ENCODE measurements at places on chromosomes 13 and 19.
A peak's percentile ranks its signal among the peaks of the same experiment; 100 is the strongest.

GRCh38 chr13:51453207-51453958 lies 547 bp upstream of the INTS6 start:
- peak; percentile 64 for DNase-seq

GRCh38 chr13:62433660-62434059 lies 1018.0 kb upstream of the PCDH20 start:
- no peak for DNase-seq

GRCh38 chr19:41951686-41952172 lies 7.4 kb downstream of the RABAC1 start:
- DNase-seq, result peak; percentile 71

- no peak for DNase-seq
Measured at GRCh38 chr19:47521473-47522180, 6.8 kb upstream of the NAPA start.

- no peak for DNase-seq
Measured at GRCh38 chr13:104385404-104385803, 1319.2 kb upstream of the SLC10A2 start.

GRCh38 chr13:87754097-87754496 lies 82.9 kb downstream of the SLITRK5 start:
- DNase-seq, result no peak

GRCh38 chr13:74450525-74450845 lies 316.3 kb upstream of the KLF12 start:
- DNase-seq, result no peak

- DNase-seq, result no peak
Measured at GRCh38 chr13:36261011-36261410, 36.6 kb downstream of the CCDC169 start.

DNA sequence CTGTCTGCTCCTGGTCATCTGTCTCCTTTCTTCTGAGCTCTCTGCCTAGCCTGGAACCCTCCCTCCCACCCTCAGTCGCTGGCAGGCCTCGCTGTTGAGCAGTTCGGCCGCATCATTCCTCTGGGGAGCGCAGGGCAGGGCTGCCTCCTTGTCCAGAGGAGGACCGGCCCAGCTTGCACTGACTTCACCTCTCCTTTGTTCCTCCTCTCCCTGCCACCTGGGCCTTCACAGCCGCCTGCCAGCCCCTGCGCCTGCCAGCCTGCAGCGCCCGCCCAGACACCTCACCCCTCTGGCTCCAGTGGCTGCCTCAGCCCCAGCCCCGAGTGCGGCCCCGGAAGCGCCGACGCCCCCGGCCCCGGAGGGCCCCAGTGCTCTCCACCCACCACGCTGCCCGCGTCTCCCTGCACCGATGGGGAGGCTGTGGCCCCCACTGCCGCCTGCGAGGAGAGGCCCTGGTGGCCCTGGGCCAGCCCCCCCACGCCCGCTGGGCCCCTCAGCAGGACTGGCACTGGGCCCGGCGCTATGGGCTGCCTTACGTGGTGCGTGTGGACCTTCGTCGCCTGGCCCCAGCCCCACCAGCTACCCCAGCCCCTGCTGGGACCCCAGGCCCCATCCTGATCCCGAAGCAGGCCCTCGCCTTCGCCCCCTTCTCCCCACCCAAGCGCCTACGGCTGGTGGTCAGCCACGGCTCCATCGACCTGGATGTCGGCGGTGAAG lies 7.2 kb downstream of the KMT5C start:
- no peak for DNase-seq

- DNase-seq, result no peak
Measured at GRCh38 chr13:34567597-34567996, 374.5 kb upstream of the NBEA start.

GRCh38 chr13:25766576-25766975 lies 285.2 kb downstream of the SHISA2 start:
- no peak for DNase-seq

- DNase-seq, result no peak
Measured at GRCh38 chr19:31039151-31039550, 310.1 kb downstream of the TSHZ3 start.

- DNase-seq, result no peak
Measured at GRCh38 chr19:4738734-4739133, 15.1 kb upstream of the DPP9 start.

DNA sequence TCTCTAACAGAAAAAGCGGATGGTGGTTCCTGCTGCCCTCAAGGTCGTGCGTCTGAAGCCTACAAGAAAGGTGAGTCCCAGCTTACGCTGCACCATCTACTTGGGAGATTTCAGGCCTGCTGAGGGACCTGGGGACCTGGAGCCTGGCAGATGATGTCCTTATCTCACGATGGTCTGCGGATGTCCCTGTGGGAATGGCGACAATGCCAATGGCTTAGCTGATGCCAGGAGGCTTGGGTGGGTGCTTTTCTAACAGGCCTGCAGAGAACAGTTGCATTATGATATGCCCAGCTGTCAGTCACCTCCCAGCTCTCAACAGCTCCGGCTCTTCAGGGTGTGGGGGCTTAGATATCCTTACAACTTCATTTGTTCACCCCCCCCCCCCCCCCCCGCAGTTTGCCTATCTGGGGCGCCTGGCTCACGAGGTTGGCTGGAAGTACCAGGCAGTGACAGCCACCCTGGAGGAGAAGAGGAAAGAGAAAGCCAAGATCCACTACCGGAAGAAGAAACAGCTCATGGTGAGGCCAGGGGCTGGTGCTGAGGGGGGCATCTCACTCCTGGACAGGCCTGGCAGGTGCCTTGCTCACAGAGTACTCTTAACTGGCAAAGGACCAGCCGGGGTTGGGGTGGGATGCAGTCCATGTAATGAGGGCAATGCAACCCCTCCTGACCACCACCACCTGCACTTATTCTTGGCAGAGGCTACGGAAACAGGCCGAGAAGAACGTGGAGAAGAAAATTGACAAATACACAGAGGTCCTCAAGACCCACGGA lies 3.8 kb downstream of the RPL13A start:
- DNase-seq, result no peak

DNA sequence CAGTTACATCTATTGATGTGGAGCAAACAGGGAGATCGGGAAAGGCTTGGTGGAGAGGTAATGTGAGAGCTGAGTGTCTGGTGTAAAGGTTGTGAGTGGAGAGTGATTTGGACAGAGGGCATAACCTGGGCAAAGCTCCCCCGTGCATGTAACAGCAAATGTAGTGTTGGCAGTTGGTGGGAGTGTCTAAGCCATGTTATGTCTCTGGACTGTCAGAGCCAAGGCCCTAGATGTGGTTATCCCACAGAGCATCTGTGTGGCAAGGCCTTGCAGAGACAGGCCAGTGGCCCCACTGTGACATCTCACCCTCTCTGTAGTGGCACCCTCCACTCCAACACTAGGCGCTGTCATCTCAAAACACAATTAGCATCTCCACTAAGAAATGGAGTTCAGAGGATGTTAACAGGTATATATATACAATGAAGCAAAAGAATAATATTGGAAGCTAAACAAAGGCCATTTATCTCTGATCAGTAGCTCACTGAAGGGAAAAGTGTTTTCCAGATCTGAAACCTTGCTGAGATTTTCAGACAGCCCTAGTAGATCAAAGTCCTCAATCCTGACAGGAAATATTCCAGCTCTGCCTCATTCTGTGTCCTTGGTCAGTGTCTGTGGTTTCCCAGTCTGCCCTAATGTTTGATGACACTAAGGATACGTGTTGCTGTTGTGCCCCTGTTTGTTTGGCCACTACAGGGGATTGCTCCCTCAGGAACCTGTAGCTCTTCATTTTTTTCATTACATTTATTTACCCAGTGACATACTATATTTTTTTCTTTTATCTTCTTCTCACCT lies 20.2 kb downstream of the POLR1D start:
- DNase-seq, result no peak

GRCh38 chr13:76756451-76756850 lies 129.8 kb downstream of the KCTD12 start:
- DNase-seq, result no peak

- no peak for DNase-seq
Measured at GRCh38 chr19:58385891-58386575, 1.0 kb upstream of the RPS5 start.

DNA sequence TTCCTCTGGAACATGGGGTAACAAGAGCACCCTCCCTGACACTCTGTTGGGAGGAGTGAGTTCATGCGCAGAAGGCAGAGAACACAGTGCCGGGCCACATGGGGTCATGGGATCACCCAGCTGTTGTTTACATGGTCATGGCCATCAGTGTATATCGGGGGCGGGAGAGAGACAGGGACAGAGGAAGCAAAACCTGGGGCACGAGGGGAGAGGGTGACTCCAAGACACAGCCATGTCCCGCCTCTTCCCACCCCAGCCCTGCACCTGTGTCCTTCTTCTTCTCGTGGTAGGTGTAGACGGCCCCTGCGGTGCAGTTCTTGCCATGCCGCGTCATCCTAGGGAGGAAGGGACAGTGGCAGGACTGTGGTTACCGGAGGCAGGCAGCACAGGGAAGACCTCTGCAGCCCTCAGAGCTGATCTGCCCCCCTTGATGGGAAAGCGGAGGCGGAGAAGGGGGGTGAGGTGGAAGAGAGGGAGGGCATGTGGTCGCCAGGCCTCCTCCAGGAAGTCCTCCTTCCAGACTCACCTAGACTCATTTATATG lies 19.9 kb downstream of the NOSIP start:
- DNase-seq, result no peak

DNA sequence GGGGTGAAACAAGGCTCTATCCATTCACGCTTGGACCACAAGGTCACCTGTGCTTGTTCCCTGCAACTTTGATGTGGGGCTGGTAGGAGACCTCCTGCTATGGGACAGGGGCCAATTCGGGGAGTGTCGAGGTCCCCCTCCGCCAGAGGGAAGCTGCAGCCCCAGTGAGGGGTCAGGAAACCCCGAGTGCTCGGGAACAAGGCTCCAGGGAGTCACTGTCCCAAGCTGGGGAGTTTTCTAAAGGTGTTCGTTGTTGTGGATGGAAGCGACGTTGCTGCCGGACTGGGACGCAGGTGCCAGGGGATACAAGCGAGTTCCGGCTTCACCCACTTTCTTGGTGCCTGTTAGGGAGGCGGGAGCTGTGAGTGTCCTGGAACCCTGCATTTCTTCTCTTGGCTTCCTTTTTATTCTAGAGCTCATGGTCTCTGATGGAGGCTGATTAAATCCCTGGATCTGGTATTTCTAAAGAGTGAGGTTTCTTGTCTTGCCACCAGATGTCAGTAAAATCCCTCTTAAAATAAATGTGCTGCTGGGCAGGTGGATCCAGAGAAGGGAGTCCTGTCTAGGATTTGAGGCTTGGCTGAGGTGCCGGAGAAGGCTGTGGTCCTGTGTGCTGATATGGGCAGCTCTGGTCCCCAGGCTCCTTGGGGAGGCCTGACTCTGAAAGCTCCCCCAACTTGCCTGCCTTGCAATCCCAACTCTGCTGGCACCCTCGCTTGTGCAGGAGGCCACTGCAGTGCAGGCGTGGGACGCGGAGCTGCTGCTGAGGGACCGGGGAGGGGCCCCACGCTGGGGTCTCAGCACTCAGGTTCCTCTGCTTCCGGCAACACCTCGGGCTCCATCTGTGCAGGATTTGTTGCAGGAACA lies 153.9 kb downstream of the TEX29 start:
- DNase-seq, result no peak

- DNase-seq, result no peak
Measured at GRCh38 chr13:85503797-85504196, 295.4 kb downstream of the SLITRK6 start.

GRCh38 chr13:110236431-110236830 lies 70.5 kb downstream of the COL4A1 start:
- no peak for DNase-seq

DNA sequence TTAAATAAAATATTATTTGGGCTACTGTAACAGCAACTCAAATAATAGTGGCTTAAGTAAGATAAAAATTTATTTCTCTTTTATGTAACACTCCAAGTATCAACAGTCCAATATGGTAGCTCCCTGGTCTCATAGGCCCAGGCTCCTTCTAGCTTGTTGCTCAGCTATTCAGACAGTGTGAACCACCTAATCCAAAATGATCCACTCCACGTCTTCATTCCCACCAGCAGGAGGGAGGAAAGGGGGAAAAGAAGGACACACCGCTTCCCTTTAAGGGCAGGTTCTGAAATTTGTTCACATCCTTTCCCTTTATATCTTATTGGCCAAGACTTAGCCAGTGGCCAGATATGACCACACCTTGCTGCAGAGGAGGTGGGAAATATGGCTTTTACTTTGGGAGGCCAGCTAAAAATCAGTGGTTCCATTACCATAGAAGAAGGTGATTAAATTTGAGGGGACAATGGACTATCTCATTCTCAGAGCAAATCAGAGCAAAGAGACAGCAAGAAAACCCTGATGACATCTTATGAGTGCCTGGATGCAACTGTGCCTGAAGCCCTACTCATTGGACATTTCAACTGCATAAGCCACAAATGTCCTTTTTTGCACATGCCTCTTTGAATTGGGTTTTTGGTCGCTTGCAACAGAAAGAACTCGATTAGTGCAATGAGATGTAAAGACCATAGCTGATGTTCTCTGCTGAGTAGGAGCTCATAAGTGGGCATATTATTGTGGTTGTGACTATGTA lies 7.0 kb upstream of the EPOR start:
- DNase-seq, result no peak

DNA sequence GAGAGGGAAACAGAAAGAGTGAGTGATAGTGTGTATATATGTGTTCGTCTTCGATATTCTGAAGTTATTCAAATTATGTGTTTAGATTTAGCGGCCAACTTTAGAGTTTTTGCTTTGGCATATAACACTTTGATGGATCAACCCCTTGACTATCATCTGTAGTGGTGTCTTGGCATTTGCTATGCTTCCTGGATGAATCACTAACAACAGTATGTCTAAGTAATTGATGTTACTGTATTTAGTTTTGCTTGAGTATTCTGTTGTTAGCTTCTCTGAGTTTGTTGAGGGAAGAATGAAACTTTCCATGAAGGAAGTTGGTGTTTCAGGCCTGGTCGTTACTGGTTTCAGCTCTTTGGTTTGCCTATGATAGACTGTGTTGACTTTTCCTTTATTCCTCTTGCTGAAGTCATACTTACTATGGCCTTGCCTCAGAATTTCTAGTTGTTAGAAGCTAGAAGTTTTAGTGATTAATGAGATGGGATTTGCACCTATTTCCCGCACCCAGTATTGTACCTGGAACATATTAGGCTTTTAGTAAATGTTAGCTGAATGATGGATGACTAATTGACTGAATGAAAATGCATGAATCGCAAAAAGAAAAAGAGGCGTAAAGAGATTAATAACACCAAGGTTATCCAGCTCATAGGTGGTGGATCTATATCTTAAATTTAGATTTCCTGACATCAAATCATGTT lies 20.7 kb downstream of the NDFIP2 start:
- no peak for DNase-seq

DNA sequence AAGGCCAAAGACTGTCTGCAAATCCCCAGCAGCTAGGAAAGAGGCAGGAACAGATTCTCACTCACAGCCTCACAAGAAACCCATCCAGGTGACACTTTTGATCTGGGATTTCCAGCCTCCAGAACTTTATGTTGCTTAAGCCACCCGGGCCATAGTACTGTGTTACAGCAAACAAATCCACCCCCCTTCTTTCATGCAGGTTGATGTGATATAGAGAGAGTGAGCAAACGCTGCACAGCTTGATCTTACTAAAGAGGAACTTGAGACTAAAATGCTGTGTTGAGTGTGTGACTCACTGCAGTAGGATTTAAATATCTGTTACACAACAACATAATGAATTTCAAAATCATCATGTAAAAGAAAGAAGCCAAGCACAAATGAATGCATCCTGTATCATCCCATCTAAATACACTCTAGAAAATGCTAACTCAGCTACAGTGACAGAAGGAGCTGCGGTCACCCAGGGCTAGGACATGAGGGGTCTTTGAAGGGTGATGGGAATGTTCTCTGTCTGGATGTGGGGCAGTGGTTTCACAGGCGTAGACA lies 32.2 kb downstream of the RCBTB2 start:
- DNase-seq, result no peak
